ENCODE measurements at places on chromosomes 3 and 15. TPM values are rescaled to one million over a fixed set of nuclear protein-coding genes. Genes with fewer than 3 reads are reported as not detected.

- H3K27me3 ChIP-seq, result no peaks in the 10 kb centered on the region
- no peak overlapping the region for H3K4me3 ChIP-seq
These were observed 708.8 kb upstream of the CFAP20DC start for GRCh38 chr3:59758672-59759071.

- peak overlapping the region; percentile 97 for H3K27ac ChIP-seq
- H3K4me1 ChIP-seq, result no peaks in the 10 kb centered on the region
- no peaks in the 10 kb centered on the region for H3K36me3 ChIP-seq
- peak; percentile 57 for DNase-seq
- no peaks in the 10 kb centered on the region for H3K27me3 ChIP-seq
- peak overlapping the region; percentile 68 for H3K4me3 ChIP-seq
These were observed 595 bp downstream of the DPH6 start for GRCh38 chr15:35545316-35545823.

GRCh38 chr3:38738630-38739395 lies 77.2 kb downstream of the SCN10A start:
- H3K4me1 ChIP-seq, result no peaks in the 10 kb centered on the region
- no peak overlapping the region for H3K27ac ChIP-seq
- H3K27me3 ChIP-seq, result no peaks in the 10 kb centered on the region
- no peaks in the 10 kb centered on the region for H3K36me3 ChIP-seq
- DNase-seq, result peak; percentile 62

GRCh38 chr3:71565316-71565715 lies 18.2 kb downstream of the FOXP1 start:
- H3K27me3 ChIP-seq, result no peaks in the 10 kb centered on the region
- no peaks in the 10 kb centered on the region for H3K4me1 ChIP-seq
- H3K27ac ChIP-seq, result no peak overlapping the region
- no peak for DNase-seq
- no peak overlapping the region for H3K4me3 ChIP-seq

GRCh38 chr3:49370585-49371290 lies 12.6 kb upstream of the GPX1 start:
- H3K36me3 ChIP-seq, result no peaks in the 10 kb centered on the region
- H3K27ac ChIP-seq, result no peak overlapping the region
- no peaks in the 10 kb centered on the region for H3K4me1 ChIP-seq
- H3K4me3 ChIP-seq, result no peak overlapping the region
- no peaks in the 10 kb centered on the region for H3K27me3 ChIP-seq
- no peak for DNase-seq

DNA sequence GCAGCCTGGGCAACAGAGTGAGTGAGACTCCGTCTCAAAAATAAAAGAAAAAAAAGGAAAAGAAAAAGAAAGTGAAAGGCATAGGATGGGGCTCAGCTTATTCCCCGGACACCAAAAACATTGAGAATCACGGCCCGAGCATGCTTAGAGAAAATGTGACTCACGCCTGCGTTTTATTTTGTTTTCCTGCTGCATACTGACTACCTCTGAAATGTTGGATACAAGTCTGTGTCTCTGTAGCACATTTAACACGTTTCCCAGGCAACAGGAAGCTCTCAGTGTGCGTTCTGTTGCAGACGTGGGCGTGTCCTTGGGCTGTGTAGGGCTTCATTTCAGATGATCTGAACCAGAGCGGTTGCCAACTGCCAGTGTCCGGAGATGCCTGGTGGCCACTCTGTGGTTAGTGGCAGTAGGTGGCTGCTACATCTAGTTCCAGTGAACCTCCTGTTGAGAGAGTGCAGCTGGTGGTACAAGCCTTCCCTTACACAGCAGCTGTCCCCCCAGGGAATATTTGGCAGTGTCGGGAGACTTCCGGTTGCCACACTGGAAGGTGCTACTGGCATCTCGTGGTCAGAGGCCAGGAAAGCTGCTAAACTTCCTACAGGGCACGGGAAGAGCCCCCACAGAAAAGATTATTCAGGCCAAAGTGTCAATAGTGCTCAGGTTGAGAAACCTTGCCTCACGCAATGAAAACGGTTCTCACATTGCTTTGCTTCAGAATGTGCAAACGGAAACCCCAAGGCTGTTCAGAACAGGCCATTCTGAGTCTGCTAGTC lies 3.0 kb downstream of the SLC51A start:
- H3K27ac ChIP-seq, result no peak overlapping the region
- no peak overlapping the region for H3K4me3 ChIP-seq
- H3K27me3 ChIP-seq, result no peaks in the 10 kb centered on the region
- DNase-seq, result peak; percentile 77

The PPARG gene
- polyA plus RNA-seq, result 25.3 TPM

The SERPINI2 gene
- not detected for polyA plus RNA-seq

The SPINK8 gene
- polyA plus RNA-seq, result not detected

The FANCD2OS gene
- polyA plus RNA-seq, result not detected

The SCN5A gene
- polyA plus RNA-seq, result 0.97 TPM

The NR2E3 gene
- 0.36 TPM for polyA plus RNA-seq

The MCF2L2 gene
- 0.17 TPM for polyA plus RNA-seq

The GOLGA8Q gene
- polyA plus RNA-seq, result not detected
